ENCODE measurements at places on chromosomes 12 and 14.

DNA sequence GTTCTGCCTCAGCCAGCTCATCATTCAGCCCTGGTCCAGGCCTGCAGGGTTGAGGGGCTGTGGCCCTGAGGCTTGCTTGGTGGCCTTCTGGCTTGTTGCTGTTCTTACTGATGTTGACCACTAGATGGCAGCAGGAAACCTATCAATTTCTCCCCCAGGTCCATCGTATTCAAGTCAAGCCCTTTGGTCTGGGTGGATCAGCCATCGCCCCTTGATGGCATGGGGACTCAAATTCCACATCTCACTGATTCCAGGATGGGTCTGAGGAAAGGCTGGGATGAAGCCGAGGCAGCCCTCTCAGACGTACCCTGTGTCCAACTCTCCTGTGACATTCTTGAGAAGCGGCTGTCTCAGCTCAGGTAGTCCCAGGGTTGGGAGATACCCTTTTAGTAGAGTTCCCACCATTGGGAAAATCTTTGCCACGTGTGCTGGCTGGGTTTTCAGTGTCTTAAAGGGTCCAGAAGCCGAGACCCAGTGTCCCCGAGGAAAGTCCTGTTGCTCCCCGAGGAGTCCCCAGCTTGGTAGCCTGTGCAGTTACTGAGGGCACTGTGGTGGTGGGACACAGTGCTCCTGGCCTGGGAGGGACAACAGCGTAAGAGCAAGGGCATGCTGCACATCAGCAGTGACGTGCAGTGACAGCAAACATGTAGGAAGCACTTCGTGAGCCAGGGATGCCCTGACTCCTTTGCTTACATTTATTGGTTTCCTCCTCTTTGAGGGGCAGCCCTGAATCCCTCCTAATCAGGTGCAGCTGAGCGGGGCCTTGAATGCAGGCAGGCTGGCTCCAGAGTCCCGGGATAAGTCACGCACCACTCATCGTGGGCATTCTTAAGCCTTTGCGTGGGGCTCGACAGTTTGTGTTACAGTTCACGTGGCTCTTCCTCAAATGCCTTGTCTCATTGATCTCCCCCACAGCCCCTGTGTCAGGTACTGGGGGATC lies 58.6 kb downstream of the TSPAN9 start:
- no peak for DNase-seq

DNA sequence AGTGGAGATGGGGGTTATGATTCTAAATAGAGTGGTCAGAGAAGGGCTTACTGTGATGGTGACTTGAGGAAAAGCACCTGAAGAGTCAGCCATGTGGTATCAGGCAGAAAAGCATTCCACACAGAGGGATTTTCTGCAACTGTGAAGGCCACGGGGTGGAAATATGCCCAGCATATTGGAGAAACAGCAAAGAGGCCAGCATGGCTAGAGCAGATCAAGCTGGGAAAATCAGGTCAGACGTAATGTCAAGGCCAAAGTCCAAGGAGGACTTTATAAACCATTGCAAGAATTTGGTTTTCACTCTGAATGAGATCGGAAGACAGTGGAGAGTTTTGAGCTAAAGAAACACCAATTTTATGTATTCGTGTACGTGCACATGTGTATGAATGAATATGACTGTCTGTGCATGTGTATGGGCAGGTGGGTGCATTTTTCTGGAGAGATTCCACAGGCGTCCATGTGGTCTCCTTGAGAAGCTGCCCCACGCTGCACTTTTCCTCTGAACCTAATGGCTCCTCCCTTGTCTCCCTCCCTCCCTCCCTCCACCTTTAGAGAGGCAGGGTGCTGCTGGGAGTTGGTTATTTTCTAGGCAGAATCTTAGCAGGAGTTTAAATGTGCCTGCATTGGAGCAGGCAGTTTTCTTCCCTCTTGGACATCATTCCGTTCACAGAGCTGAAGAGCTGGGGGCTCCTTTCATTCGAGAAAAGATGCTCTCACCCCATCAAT lies 97.4 kb upstream of the PPP4R3A start:
- no peak for DNase-seq

- DNase-seq: no peak
Observed at GRCh38 chr12:91620422-91620821, 437.8 kb upstream of the DCN start.

- no peak for DNase-seq
Observed at GRCh38 chr14:69675245-69675583, 63.8 kb downstream of the SUSD6 start.

DNA sequence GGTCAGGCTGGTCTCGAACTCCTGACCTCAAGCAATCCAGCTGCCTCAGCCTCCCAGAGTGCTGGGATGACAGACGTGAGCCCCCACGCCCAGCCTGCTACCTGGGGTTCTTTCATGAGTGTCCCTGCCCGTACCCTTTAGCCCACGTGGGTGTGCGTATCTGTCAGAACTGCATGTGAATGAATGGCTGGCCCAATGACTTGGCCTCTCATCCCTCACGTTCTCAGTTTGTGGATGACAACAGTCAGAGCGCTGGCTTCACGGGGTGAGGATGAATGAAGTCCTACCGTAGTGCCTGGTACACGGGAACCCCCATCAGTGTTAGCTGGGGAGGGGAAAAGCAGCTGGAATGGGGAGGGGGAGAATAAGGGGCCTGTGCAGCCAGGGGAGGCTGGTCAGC lies 16.1 kb upstream of the ZDHHC22 start:
- DNase-seq: no peak
